ENCODE measurements at places on chromosomes 1 and 21. TPM values are rescaled to one million over a fixed set of nuclear protein-coding genes. Genes with fewer than 3 reads are reported as not detected.

Gene SLAMF6
- total RNA-seq: not detected

Gene COP1
- 70.4 TPM for total RNA-seq

Gene DENND4B
- 9.3 TPM for total RNA-seq

- DNase-seq: no peak
Measured at GRCh38 chr1:47013293-47013692, 10.2 kb upstream of the CYP4X1 start.

GRCh38 chr21:16580661-16581060 lies 850.9 kb downstream of the USP25 start:
- no peak for DNase-seq

- DNase-seq: no peak
Measured at GRCh38 chr1:117339866-117340700, 27.2 kb upstream of the MAN1A2 start.

Gene SPRR1B
- total RNA-seq: not detected

DNA sequence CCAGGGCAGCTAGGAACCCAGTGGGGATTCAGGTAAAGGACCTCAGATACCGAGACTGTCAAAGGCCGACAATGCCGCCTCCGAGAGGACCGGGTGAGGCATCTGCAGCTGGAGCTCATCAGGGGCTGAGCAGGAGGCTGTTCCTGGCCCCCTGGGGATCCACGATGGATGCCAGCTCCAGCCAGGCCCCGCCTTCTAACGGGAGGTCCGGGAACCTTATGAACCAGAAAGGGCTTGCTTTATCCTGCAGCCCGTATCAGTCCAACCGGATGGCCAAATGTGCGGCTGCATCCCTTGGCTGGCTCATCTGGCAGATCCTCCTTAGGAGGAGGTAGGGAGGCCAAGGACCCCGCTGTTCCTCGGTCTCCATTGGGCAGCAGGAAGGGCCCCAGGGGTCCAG lies 32.0 kb downstream of the SLC45A1 start:
- DNase-seq: no peak

Gene NCDN
- 28.3 TPM for total RNA-seq

Gene BEND5
- not detected for total RNA-seq

- peak; percentile 72 for DNase-seq
Measured at GRCh38 chr1:40338745-40339419, 21.8 kb upstream of the COL9A2 start.

DNA sequence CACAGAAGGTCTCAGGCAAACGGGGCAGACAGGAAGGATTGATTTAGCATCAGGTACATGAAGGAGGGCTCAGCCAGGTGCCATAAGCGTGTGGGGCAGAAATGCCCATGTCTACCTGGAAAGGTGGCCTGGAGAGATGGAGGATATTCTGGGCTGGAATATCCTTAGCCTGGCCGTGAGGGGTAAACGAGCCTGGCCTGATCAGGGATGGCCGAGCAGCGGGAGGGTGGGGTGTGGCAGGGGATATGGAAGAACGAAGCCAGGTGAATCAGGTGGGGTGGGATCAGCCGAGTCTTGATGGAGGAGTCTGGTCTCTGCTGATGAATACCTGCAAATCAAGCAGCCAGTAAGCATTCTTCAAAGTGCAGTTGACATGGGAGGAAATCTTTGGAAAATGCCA lies 35.5 kb upstream of the TTC22 start:
- DNase-seq: no peak

Gene SH2D2A
- 1.8 TPM for total RNA-seq

DNA sequence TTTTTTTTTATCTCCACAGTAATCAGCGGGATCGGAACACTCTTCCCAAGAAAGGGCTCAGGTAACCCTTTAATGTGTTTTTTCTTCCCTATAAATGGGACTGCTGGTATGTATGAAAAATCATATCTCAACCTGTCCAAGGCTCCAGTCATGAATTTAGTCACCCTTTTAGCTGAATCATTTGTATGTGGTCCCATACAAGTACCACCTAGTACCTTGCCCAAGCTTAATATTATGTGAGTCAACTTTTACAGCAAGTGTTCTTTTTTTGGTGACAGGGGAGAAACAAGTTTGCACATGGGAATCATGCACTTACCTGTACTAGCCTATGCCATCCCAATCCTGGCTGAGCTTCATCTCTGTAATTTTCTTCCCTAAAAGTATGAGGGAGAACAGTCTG lies 43.7 kb upstream of the IPO9 start:
- no peak for DNase-seq

- no peak for DNase-seq
Measured at GRCh38 chr1:228383773-228384172, 22.9 kb downstream of the TRIM11 start.

Gene TMCO4
- total RNA-seq: 12.6 TPM

- no peak for DNase-seq
Measured at GRCh38 chr1:192984080-192984479, 75.1 kb downstream of the UCHL5 start.

DNA sequence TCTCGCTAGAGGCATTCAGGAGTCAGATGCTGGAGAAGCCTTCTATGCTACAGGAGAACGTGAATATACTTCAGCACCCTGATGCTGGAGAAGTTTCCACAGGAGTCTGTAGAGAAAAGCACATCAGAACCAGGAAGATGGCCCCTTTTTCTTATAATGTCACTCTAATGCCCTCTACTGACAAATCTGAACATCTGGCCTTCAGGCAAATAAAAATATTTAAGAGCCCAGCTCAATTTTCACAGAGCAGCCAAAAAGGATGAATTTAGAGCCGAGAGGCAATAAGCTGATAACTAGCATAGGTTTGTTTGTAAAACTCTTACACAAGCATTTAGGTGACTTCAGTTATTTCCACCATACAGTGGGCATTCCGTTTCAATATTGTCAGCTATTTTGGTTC lies 3.8 kb upstream of the RRP15 start:
- no peak for DNase-seq

DNA sequence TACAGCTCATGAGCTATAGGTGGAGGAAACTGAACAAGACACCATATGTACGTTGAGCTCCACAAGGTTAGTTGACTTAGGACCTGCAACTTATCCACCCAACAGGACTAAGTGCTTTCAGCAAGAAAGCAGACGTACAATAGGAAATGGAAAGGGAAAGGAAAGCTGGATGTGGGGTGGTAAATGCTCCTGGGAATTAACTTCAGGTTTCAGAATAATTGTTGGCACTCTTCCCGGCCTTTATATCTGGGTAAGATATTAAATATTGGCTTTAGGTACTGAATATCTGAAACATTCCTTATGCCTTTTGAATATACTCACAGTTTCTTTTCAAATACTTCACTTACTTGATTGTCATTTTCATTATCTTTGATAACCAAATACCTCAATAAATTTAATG lies 36.3 kb downstream of the GLMN start:
- DNase-seq: no peak

Gene OPRD1
- not detected for total RNA-seq

GRCh38 chr1:2525920-2526823 lies at the start of gene PANK4:
PANK4 (minus strand) TSS chr1:2526596; CDS start chr1:2526587, 9 bp downstream.
- DNase-seq: peak; percentile 92

DNA sequence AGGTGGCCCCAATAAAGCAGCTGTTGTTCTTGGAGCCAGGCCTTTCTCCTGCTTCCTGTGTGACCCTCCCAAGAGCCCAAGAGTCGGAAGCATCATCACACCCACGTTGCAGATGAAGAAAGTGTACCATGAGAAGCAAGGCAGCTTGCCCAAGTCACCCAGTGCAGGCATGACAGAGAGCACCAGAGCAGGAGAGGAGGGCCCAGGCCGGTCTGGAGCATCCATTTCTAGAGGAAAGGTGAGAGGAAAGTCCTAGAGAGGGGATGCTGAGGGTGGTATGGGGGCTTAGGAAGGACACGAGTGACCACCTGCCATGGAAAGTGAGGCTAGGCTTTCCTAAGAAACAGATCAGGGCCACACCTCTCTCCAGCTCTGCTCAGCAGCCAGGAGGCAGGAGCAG lies 47.0 kb downstream of the C1orf198 start:
- no peak for DNase-seq

DNA sequence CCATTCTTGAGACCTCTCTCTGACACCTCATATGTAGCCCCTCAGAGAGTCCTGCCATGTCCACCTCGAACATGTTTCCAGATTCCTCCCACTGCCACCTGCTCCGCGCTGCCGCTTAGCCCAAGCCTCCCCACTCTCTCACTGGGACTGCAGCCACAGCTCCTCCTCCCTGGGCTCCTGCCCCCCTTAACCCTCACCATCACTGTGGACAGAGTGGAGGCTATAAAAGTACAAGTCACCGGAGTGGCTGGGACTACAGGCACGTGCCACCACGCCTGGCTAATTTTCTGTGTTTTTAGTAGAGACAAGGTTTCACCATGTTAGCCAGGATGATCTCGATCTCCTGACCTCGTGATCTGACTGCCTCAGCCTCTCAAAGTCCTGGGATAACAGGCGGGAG lies 77.0 kb downstream of the VWA5B1 start:
- DNase-seq: no peak

- peak; percentile 53 for DNase-seq
Measured at GRCh38 chr1:95002540-95003432, 70.0 kb downstream of the ALG14 start.

DNA sequence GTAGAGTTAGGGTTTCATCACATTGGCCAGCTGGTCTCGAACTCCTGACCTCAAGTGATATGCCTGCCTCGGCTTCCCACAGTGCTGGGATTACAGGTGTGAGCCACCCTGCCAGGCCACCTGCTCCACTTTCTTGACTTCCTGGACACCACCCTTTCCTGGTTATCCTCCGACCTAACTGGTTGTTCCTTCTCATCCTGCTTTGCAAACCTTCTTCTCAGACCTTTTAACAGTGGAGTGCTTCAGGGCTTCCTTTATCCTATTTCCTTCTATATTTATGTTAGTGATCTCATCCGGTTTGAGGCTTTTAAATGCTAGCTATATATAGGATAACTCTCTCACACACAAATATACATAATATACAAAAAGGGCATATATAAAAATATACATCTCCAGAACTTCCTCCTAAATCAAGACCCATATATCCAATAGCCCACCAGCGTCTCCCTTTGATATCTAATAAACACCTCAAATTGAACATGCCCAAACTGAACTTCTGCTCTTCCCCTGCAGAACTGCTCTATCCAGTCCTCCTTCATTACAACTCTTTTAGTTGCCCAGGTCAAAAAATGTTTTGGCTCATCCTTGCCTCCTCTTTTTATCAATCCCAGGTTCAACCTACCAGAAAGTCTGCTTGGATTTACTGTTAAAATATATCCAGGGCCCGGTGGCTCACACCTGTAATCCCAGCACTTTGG lies 19.5 kb upstream of the UQCRHL start:
- DNase-seq: no peak

Gene DMBX1
- 0.20 TPM for total RNA-seq

- DNase-seq: no peak
Measured at GRCh38 chr1:106536741-106537140, 519.7 kb upstream of the PRMT6 start.

DNA sequence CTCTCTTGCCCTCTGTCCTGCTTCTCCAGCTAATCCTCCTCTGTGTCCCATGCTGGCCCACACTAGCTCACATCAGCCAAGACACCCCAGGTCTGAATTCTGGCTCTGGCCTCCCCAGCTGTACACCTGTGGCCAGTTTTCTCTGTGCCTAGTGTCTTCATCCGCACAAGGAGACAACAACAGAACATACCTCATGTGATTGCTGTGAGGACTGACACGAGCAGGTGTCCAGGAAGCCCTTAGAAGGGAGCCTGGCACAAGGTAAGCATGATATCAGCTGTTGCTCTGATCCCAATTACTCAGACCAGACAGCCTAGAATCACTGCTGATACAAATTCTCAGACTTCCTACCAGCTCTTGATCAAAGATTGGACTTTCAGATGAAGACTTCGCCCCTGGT lies 71.2 kb upstream of the GJB5 start:
- DNase-seq: peak; percentile 1

DNA sequence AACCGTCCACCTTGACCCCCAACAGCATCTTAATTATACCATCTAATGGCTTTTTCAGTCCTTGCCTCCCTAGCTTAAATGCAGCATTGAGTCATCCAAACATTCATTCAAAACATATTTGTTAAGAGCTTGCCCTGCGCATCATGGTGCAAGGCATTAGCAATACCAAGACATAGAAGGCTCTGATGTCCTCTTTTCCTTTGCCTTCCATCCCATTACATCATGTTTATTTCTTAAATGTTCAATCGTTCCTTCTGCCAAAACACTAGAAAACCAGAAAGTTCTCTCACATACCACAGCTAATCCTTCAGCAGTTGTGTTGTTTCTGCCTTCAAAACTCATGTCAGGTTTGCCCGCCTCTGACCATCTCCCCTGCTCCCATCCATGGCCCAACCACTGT lies 29.8 kb upstream of the VTCN1 start:
- no peak for DNase-seq

- no peak for DNase-seq
Measured at GRCh38 chr1:38269923-38270848, 223.6 kb upstream of the POU3F1 start.

DNA sequence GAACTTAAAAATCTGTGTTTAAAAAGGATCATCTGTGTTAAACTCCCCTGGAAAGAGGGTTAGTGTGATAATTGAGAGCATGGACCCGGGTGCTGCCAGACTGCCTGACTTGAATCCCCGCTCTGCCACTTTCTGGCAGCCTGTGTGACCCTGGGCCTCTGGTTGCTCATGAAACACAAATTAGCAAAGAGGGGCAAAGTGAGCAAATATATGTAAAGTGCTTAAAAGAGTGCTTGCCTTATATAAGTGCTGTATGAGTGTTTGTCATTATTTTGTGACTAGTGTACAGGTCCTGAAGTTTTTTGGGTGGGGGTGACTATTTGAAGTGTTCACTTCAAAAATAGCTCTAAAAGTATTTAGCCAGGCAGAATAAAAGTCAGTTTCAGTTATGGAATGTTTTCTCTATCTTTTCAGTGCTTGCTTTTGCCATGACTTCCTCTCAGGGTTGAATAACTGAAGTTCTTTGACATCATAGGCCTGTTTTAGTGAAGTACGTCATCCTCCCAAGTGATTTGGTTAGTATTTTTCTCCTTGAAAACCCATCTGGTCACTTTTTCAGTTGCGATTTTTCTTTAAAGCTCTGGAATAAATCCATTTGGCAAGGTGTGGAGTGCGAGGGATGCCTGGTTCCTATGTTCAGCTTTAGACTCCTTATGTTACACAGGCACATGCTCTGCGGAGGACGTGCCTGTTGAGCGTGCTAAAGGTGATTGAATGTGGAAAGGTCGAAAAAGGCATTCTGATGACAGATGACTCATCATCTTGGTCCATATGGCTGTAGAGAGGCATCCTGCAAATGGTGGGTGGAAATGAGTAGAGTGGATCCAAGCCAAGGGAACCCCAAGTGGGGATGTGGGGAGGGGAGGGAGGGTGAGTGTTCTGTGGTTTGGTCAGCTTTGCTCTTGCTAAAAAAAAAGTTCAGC lies 47.8 kb downstream of the AK4 start:
- DNase-seq: peak; percentile 73

Gene ANGPTL3
- total RNA-seq: not detected

Gene ESPN
- total RNA-seq: not detected

GRCh38 chr1:30460661-30461060 lies 262.7 kb downstream of the MATN1 start:
- no peak for DNase-seq

- no peak for DNase-seq
Measured at GRCh38 chr1:75937034-75937433, 4.8 kb upstream of the ASB17 start.

GRCh38 chr1:153608742-153609584 lies 4.0 kb downstream of the S100A16 start:
- no peak for DNase-seq

Gene PARS2
- total RNA-seq: 10.0 TPM

All from G401 (cell line).